ENCODE measurements at places on chromosomes 6 and 20. TPM values are rescaled to one million over a fixed set of nuclear protein-coding genes. Genes with fewer than 3 reads are reported as not detected.

Gene KIAA1755
- not detected for total RNA-seq

Gene COX7A2
- total RNA-seq, result 157 TPM

Gene ZC2HC1B
- total RNA-seq, result not detected

Gene FHL5
- total RNA-seq, result not detected

Gene GRIK2
- total RNA-seq, result not detected

Gene GPR6
- not detected for total RNA-seq

Gene TTLL9
- total RNA-seq, result not detected

Gene DDX43
- total RNA-seq, result not detected

Gene SLC25A27
- not detected for total RNA-seq

Gene CALHM5
- under 0.01 TPM for total RNA-seq

Gene RGS17
- total RNA-seq, result not detected

Gene MPIG6B
- not detected for total RNA-seq

Gene NUP43
- total RNA-seq, result 30.5 TPM

Gene PSORS1C2
- total RNA-seq, result not detected

Gene TRIM15
- total RNA-seq, result not detected

Gene ISM1
- total RNA-seq, result not detected

Gene GPR63
- not detected for total RNA-seq

Gene POM121L2
- not detected for total RNA-seq

Gene PRRT1
- 0.51 TPM for total RNA-seq

Gene LINC00237
- total RNA-seq, result not detected

Gene TCF21
- total RNA-seq, result not detected

Gene HLA-DRB5
- total RNA-seq, result not detected

Gene GMPR
- not detected for total RNA-seq

Gene CRISP3
- not detected for total RNA-seq

Gene NKX2-4
- total RNA-seq, result not detected

Gene ADGB
- not detected for total RNA-seq

Gene HMGA1
- total RNA-seq, result 321 TPM

Gene ESF1
- 12.1 TPM for total RNA-seq

Gene DNAH8
- not detected for total RNA-seq

Gene MYCT1
- not detected for total RNA-seq

Gene KCNG1
- total RNA-seq, result 0.85 TPM

Gene PREX1
- 6.1 TPM for total RNA-seq

Gene AFDN
- 13.8 TPM for total RNA-seq

Gene PRPF6
- 91.4 TPM for total RNA-seq

Gene BPI
- total RNA-seq, result not detected

Gene MYLK4
- 0.31 TPM for total RNA-seq

Gene COL21A1
- not detected for total RNA-seq

Gene CDH26
- total RNA-seq, result not detected
